ENCODE measurements at places on chromosomes 7 and 10.

DNA sequence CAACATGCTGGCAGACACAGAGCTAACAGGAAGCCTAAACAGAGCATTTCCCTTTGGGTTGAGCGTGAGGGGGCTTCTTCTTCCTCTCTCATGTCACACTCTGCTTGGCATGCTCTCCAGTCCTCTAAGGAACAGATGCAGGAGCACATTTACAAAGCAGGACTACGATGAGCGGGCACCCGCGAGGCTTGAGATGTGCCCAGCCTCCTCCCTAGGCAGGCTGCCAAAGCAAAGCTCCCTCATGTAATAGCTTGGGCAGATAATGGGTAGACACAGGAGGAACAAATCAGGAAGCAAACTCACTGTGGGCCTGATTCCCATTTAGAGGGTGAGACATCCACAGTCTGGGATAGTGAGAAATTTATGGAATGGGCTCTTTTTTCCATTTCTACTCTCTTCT, 519.1 kb downstream of the NRG3 start:
- DNase-seq: no peak

GRCh38 chr7:120735791-120736190, 122.2 kb downstream of the TSPAN12 start:
- no peak for DNase-seq

GRCh38 chr10:122279725-122280141, 8.6 kb downstream of the BTBD16 start:
- DNase-seq: peak; percentile 11

GRCh38 chr10:33795529-33795928, 461.1 kb upstream of the NRP1 start:
- no peak for DNase-seq

GRCh38 chr10:4212111-4212630, 427.2 kb upstream of the KLF6 start:
- DNase-seq: no peak

DNA sequence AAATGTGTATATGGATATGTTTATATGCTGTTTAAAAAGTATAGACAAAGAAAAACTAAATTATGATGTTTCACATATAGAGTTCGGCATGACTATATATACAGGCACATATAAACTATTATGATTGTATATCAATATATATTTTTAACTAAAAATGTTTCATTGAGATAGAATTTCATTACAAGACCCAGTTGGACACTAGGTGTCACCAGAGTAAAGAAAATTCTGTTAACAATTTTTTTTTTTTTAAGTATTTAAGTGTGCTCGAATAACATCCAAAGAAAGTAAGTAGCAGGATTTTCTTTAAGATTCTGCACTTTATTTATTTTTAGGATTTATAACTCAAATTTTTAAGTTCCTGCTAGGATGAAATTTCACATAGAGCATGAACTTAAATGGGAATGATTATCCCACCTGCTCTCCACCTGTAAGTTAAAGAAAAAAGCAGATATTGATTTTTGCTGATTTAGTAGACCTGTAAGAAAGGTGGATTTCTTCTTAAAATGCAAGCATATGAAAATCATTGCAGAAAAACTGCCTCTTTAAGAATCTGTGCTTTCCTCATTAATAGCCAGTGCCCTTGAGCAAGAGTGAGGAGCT, 961.5 kb downstream of the PCDH15 start:
- DNase-seq: no peak

- DNase-seq: no peak
Measured at GRCh38 chr7:112162784-112163506, 43.3 kb downstream of the DOCK4 start.

GRCh38 chr7:148049068-148049467, 541.5 kb upstream of the C7orf33 start:
- DNase-seq: no peak

- no peak for DNase-seq
Measured at GRCh38 chr7:99719996-99720769, 14.8 kb downstream of the CYP3A7 start.

DNA sequence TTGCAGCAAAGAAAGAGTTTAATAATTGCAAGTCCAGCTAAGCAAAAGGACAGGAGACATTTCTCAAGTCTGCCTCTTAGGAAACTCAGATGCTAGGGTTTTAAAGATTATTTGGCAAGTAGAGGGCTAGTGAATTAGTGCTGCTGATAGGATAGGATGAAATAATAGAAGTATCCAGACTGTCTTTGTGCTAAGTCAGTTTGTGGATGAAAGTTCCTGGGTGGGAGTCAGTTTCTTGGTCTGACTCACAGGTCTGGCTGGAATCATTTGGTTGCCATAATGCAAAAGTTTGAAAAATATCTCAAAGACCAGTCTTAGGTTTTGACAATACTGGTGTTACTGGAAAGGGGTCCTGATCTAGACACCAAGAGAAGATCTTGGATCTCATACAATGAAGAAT, 42.6 kb upstream of the INHBA start:
- DNase-seq: no peak

GRCh38 chr10:117457071-117457810, 82.0 kb upstream of the PDZD8 start:
- DNase-seq: no peak

DNA sequence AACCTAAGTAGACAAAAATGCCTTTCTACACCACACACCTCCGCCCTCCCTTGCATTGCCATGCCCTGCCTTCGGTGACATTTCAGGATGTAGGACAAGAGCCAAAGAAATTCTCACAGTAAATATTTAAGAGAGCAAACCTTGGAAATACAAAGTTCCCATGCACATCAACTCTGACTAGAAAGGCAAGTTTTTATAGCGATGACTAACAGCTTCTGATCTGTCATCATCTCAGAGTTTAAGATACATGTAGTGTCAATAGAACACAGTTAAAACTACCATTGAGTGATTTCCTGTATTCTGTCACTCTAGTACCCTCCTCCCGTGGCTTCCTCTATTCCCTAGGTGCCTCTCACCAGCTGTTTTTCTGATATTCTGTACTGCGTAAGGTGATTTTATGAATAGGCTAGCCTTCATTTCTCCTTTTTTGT, 20.7 kb downstream of the SLC16A9 start:
- no peak for DNase-seq

DNA sequence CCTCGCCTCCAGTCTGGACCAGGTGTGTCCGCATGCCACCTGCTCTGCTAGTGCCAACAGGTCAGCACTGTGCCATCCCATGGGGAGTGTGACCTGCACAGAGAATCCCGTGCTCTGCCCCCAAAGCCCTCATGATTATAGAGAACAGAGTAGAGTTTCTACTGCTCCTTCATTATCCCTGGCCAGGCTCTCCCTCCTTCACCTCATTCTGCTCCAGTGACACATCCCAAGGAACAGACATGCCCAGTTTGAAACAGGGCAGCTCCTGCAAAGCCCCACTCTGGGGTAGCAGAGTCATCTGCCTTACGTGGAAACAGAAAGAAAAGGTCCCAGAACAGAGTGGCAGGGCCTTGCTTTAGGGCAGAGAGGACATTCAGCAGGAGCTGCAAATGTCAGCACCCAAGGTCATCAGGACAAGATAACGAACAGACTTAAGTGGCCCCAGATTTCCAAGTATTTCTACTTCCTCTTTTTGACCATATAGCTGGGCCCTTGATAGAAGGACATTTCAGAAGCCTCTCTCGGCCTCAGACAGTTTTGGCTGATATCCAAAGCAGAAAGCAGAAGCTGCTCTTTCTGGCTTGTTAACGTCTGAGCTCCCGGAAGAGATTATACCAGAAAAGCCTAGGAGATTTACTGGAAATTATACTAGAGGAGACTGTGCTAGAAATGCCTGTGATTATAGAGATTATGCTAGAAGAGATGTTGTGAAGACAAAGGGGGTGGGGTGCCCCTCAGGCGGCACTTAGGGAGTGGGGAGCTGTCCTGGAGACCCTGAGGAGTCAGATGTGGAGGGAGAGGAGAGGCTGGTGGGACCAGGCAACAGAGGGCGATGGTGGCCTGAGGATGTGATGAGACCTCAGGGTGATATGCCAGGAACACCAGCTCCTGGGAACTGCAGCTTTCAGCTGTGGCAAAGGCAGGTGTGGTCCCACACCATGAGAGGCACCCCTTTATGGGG, 12.6 kb downstream of the TMEM176B start:
- DNase-seq: no peak

- DNase-seq: no peak
Measured at GRCh38 chr10:128280271-128280670, 154.0 kb upstream of the MKI67 start.

DNA sequence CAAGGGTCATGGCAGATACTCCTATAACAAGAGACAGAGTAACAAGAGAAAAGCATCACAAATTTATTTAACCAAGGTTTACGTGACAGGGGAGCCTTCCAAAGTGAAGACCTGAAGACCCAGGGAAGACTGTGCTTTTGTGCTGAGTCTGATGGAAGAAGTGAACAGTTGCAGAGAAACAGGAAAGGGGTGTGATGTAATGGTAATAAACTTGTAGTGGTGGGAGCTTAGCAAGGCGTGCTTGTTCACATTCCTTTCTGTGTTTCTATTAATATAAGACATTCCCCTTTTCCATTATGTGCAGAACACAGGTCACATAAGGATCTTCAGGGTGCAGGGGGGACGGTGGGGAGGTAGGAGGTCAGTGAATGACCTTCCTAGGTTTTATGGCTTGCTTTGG, 25.5 kb upstream of the C10orf67 start:
- no peak for DNase-seq

DNA sequence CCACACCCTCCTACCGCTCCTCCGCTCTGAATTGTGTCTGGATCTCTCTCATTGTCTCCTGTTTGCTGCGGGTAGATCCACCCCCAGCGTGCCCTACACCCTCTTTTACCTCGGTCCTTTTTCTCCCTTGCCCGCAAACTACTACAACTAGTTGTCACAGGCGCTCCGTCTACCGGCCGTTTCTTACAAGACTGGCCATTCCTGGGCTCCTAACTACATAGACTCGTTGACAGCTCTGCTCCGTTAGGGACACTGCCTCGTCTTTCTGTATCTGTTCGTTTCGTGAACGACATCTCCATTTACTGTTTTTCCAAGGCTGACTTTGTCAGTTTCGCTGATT, 786 bp downstream of the TAF3 start:
- DNase-seq: peak; percentile 12

DNA sequence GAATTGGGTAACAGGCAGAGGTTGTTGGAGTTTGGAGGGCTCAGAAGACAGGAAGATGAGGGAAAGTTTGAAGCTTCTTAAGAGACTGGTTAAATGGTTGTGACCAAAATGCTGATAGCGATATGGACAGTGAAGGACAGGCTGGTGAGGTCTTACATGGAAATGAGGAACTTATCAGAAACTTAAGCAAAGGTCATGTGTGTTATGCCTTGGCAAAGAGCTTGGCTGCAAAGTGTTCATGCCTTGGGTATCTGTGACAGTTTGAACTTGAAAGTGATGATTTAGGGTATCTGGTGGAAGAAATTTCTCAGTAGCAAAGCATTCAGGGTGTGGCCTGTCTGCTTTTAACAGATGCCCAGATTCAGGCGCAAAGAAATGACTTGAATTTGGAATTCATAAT, 64.5 kb upstream of the EEPD1 start:
- no peak for DNase-seq

DNA sequence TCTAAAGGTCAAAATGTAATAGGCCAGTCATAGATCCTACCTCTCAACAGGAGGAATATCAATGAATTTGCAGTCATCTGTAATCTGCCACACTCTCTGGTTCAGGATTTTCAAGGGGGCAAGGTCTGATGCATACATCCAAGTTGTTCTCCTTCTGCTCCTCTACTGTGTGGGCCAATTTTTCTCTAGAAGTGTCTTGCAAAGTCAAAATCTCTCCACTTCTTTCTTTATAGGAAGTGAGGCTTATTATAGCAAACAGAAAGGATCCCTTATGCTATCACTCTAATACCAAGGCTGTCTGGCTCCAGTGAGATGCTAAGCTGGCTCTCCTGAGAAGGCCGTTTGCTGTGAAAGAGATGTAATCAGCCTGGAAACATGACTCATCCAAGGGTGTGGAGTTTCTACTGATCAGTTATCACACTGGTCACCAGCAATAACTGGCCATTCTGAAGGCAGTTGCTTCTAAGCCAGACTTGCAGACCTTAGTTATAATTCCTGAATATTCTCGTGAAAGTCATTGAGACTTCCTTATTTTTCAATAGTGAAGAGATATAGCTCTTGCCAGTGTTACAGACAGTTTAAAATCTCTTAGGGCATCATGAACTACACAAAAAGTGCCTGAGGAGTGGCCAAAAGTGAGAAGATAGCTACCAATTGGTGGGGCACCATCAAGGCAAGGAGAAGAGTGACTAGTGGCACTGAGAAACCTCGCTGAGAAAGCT, 43.2 kb upstream of the LRGUK start:
- DNase-seq: no peak

DNA sequence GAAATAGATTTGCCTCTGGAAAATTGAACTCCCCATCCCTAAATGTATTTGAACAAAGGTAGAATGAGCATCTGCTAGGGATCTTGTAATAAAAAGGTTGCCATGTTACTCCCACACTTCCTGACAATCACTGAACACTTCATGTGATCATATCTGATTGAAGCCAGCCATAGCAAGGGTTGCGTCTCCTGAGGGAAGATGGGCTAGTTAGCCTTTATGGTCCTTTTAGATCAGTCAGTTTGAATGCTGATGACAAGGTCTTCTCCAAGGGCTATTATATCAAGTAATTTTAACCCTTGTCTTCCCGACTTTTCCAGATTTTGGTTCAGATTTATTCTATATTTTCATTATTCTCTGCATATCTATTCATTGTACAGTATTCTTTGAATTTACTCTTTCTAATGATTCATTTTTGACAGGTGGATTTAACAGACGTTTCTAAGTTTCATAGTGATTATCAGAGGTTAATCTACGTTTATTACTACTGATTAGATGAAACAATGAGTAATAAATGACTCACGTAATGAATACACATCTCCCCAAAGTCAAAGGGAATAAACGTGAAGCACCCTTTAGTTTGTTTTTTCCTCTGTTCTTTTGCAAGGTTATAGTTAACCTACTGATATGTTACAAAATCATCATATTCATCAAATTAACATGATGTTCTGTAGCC, 28.1 kb downstream of the CSGALNACT2 start:
- no peak for DNase-seq

- DNase-seq: no peak
Measured at GRCh38 chr7:125878988-125879387, 949.4 kb upstream of the POT1 start.

DNA sequence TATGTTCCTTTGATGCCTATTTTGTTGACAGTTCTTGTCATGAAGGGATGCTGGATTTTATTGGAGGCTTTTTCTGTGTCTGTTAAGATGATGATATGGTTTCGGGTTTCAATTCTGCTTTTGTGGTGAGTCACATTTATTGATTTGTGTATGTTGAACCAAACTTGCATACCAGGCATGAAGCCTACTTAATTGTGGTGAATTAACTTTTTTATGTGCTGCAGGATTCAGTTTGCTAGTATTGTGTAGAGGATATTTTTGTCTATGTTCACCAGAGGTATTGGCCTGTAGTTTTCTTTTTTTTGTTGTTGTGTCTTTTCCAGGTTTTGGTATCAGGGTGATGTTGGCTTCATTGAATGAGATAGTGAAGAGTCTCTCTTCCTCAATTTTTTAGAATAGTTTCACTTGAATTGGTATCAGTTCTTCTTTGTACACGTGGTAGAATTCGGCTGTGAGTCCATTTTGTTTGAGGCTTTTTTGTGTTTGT, 345.9 kb downstream of the KIF20B start:
- no peak for DNase-seq

GRCh38 chr10:3085785-3086567, 18.6 kb downstream of the PFKP start:
- no peak for DNase-seq

- DNase-seq: no peak
Measured at GRCh38 chr7:131493581-131493980, 62.8 kb downstream of the PODXL start.

GRCh38 chr7:15104411-15105092, 202.0 kb upstream of the DGKB start:
- no peak for DNase-seq
